Stimulated activated CD4-positive, alpha-beta T cell treated with anti-CD3 and anti-CD28 coated beads, TNF-alpha, amount 100 ng/mL, for 4 hours (primary cell): ENCODE measurements at places on chromosomes 4 and X.

GRCh38 chrX:9416562-9417348 lies 48.1 kb upstream of the TBL1X start:
- DNase-seq = no peak

DNA sequence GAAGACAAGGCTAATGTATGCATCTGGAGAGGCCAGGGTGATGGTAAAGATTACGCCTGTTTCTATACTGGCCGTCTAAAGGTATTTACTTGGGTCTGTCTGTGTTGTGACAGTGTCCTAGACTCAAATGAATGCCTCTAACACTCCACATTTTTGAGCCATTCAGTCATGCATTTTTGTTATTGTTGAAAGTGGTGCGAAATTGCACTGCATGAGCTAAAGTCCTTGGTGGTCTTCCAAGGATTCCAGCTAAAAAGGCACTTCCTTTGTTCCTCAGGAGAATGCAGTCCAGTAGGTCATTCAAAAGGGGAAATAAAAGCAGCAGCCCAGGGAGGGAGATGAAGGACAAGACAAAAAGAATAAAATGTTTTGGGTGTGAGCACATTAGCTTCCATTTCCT lies 3.0 kb downstream of the GPC4 start:
- no peak for DNase-seq

DNA sequence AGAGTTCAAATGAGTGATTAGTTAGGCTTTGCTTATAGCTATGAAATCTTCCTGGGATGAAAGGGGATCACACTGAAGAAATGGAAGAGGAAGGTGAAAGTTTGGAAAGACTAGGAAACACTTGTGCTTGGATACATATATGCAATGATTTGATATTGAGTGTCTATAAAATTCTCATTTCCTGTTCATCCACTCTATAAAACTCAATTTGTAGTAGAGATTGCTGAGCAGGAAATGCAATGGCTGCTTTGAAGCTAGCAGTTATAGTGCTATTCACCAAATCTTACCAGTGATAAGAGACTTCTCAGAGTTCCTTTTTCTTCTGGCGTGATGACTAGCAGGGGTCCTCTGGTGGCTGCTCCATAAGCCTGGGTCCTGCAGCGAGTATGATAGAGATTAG lies 128.1 kb upstream of the HPF1 start:
- no peak for DNase-seq

- DNase-seq = no peak
Observed at GRCh38 chr4:7867191-7867590, 72.5 kb downstream of the AFAP1 start.

GRCh38 chr4:122705009-122705408 lies 27.5 kb upstream of the BBS12 start:
- no peak for DNase-seq

DNA sequence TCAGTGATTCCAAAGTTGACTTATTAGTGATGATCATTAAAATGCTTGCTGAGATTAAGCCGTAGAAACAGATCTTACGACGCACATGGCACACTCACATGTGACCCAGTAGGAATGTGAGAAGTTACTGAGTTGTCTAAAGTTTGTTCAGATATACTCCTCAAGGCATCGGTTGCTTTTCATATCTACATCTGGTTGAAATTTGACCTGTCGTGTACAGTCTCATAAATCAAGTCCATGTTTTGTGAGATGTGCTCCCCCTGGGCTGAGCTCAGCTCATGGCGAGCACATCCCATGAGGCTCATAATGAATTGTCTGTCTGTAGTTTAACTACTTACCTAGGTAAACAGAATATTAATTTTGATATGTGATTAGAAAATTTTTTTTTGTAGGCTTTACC lies 67.0 kb downstream of the TNIP2 start:
- no peak for DNase-seq

- no peak for DNase-seq
Observed at GRCh38 chr4:137909529-137910309, 332.4 kb downstream of the SLC7A11 start.

DNA sequence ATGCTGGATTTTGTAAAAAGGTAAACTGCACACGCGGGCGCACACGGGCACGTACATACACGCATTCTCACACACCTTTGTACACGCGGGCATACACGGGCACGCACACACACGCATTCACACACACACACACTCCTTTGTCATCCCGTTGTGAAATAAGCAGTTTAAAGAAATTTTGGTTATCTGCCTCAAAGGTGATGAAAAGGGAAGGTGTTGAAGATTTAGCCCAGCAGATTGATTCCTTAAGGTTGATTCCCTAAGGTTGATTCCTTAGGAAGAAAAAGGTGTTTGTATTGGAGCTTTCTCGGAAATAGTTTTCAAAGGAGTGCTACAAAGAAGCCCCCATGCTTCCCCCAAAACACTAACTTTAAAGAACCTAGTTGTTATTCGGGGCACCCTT lies 693 bp downstream of the ATP10D start:
- DNase-seq = no peak

DNA sequence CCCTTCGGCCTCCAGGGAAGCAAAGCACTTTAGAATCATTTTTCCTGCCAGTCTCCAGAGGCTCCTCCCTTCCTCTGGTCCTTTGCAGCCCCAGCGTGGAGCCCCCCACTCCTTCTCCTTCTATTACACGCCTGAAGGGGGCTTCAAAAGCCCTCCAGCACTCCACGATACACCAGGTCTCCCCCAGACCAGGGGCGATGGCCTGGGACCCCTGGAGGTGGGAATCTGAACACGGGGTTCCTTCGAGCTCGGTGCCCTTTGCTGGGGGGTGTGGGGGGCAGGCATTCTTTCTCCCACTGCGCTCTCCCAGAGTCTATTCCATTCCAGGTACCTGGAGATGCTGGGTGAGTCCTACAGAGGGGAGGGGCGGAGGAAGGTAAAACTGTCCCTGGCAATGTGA lies 97.6 kb downstream of the HMX1 start:
- DNase-seq = no peak

DNA sequence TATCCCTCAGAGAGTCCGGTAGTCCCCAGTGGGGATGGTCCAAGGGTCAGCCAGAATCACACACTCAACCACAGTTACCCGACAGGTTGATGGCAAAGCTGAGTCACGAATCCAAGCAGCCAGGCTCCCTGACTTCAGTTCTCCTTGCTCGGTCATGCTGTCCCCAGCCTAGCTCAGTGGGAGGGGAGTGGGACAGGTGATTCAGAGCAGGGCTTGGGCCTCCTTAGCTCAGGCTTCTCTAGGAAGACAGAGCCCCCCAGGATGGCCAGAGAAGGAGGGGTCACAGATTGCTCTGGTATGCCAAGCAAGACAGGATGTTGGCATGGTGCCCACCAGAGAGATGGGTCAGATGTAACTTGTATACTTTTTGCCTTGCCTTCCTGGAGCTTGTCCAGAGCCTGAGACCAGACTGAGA lies 66.5 kb downstream of the EFNB1 start:
- DNase-seq = no peak

DNA sequence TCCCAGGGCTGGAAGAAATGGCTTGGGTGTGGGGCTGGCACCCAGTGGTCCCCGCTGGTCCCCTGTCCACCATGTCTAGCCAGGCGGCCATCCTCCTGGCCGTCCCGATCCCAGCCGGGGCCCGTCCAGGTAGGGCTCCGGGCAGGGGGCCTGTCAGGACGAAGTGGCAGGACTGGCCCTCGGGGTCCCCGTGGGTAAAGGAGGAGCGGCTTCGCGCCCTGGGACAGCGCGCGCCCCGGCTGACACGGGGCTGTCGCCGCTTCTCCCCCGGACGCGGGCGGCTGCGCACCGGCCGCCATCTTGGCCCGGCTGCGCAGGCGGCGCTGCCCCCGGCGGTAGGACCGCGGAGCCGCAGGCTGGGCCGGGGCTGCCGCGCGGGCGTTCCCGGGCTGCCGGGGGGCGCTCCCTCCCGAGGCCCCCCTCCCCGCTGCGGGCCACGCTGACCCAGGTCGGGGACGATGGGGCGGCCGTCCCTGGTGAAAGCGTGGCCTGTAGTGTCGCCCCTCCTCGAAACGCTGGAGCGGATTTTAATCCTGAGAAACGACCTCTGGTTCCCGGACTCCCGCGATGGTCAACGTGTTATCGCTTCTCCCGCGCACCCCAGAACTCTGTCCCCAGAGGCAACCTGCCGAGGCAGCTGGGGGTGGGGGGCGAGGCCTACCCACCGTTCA lies 60.4 kb upstream of the BCOR start:
- no peak for DNase-seq
